ENCODE measurements at places on chromosomes 4 and X.

DNA sequence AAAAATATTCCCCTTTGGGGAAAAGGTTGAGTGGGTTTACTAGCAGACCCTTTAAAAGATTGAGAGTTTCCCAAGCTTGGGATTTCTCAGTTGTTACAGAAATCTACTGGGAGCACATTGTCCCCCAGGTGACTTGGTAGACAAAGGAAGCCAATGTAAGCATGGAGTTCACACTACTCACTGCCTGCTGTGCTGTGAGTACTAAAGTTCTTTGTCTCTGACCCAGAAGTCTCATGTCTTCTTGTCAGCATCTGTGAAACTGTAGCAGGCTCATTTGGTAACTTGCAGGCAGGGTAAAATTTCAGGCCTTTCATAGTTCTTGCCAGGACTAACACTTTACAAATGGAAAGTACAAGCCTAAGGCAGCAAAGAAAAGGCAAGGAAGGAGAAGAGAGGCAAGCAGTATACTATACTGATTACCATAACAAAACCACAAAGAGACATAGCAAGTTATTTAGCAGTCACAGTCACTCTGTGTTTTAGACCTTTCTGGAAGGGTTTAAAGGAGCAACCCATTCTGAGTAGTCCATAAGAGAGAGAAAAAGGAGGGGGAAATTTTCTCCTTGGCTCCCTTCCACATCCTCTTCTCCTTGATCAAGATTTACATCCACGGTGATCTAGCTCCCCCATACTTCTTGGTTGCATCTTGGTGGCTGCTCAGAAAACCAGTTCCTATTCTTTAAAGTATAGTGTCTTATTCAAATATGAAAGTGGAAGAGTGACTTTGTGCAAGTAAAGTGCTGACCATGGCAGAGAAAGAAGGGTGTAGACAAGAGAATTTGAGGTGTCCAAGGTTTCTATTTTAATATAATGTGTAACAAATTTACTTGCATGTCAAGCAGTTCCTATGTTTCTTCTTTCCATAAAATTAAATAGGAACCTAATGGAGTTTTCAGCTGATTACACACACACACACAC lies 160.0 kb upstream of the PDE5A start:
- DNase-seq, result no peak

DNA sequence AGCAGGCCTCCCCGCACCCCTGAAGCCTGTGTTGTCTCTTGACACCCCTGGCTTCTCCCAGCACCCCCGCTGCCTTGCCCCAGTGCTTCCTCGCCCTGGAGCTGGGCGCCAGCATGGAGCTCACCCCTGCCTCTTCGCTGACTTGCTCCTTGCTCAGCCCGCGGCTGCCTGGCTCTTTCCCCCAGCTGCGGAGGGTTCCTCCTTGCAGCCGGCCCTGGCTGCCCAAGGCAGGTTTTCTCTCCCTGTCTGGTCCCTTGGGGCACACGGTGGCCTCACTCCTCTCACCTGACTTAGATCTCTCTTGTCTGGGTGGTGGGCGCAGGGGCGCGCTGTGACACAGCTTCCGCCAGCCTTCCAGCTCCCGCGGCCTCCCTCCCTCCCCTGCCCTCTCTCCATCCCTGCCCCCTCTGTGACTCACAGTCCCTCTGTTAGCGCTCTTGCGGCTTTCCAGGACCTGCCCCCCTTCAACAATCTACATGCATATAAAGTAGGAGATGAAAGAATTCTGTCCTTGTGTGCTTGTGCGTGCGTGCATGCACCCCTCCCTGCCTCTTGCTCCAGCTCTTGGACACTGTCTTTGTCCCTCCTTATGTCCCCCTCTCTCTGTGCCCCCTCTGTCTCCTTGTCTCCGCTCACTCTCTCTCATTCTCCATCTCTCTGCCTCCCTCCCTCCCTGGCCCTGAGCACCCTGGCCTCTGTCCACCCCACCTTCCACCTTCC lies 2.2 kb downstream of the PLXNB3 start:
- peak; percentile 52 for DNase-seq

DNA sequence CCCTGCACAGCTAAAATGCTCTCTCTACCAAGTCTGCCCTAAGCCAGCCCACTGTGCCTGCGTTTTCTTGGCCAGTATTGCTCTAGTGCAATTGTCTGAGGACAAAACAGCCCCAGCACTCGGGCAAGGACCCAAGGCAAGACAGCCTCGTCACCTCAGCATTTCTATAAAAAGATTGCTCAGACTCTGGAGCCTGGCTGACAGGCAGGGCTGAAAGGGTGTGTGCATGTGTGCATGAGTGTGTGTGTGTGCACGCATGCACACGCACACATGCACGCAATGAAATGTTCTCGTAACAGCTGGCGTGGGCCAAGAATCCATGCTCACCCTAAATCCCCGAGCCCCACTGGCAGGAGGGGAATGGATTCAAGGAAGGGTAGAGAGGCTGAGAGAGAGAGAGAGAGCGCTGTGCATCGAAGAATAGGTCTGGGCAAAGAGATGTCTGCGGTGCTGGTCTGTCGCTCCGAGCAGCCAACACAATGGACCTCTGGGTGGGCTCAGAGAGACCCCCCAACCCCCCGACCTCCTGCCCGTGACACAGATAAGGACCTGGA lies 579.2 kb downstream of the BCOR start:
- no peak for DNase-seq

GRCh38 chr4:3483471-3483921 lies 20.4 kb downstream of the DOK7 start:
- no peak for DNase-seq

- DNase-seq, result no peak
Measured at GRCh38 chr4:43837604-43838003, 611.0 kb downstream of the KCTD8 start.

DNA sequence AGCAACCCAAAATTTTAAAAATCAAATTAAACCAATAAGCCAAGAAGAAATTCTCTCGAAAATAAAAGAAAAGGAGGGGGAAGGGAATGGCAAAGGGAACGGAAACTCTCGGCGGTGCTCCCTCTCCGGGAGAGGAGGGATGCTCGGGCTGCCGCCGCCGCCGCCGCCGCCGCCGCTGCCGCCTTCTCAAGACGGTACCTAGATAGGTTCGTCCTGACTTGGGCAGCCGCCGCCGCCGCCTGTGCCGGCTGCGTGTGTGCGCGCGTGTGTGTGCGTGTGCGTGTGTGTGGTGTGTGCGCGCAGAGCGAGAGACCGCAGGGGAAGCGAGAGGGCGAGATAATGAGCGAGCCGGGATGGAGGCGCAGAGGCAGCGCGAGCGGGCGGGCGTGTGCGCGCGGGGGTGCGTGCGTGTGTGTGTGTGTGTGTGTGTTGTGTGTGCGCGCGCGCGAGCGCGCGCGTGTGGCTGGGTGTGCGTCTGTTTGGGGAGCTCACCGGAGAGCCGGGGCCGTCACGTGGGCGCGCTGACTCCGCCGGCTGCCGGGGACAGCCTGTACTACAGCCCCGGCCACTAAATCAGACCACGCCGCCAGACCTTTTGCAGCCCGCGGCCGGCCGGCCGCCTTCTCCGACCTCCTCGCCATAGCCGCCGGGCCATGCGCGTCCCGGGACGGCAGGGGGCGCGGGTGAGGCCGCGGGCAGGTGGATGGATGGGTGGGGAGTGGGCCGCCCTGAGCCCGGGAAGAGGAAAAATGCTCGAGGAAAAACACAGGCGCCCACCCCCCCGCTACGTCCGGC lies 111.6 kb downstream of the DHX15 start:
- DNase-seq, result peak; percentile 64

DNA sequence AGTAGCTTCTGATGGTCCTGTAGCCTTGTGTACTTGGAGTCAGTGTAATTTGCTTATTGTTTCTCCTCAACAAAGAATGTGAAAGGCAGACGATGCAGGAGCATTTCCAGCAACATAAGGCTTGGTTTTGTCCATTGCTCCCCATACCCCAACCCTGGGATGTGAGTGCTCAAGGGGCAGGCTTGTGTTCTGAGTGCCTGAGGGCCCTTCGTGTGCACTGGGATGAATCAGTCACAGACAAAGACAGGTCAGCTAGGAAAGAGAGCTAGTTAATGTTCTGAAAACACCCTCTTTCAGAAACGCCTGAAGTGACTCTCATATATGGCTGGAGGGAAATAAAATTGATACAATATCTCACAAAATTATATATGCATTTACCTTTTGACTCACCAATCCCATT lies 59.1 kb downstream of the PRPS1 start:
- DNase-seq, result no peak

GRCh38 chr4:156313497-156313896 lies 359.8 kb upstream of the CTSO start:
- no peak for DNase-seq

DNA sequence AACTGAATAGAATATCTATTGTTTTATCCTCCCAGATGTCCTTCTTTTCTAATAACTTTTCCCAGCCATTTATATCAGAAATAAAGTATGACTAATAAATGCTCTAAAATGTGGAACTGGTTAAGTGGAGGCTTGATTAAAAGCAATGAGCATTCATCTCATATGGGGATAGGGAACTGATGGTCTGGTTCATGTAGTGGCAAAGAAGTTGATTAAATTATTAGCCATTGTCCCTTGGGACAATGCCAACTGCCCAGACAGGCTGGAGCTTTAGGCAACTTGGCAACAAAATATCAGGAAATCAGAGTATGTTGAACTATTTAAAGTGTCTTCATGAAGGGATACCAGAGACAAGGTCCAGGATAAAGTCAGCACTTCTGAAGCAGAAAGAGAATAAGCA lies 24.2 kb downstream of the TRO start:
- no peak for DNase-seq

DNA sequence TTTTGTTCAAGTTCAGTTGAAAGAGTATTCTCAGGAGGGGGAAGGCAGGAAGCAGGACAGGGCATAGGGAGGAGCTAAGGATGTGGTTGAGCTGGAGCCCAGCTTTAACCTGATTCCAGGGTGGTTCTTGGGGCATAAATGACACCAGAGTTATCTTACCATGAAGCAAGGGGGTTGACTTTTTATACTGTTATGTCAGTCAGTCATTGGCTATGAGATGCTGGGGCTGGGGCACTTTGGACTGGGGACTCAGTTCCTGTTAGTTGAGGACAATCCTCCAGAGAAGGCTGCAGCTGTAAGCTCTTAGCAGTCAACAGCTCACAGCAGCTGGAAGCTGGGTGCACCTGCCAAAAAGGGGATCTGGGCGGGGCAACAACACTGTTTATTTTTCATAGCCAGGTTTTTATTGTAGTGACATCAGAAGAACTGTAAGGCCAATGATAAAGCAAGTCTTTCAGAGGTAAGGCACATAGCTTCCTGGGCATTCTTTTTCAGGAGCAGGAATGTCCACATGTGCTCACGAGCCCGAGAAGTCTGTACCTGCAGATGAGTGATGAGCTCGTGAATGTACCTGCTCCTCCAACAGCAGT lies 78.5 kb downstream of the MID1IP1 start:
- DNase-seq, result no peak

DNA sequence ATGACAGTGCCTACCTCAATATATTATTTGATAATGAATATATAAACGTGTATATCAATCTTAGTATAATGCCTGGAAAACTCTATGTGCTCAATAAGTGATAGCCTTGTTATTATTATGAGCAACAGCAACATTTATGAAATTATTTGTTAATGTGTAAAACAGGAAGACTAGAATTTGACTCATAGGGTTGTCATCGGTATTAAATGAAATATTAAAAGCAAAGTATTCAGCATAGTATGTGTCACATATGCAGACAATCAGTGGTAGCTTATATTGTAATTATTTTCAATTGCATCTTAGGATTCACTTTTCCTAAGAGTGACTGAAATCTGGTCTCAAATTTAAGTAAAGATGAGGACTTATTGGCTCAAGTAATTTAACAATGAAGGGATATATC lies 24.6 kb downstream of the SPANXD start:
- no peak for DNase-seq

- DNase-seq, result no peak
Measured at GRCh38 chr4:35684755-35685154, 559.6 kb downstream of the ARAP2 start.

GRCh38 chrX:153435845-153436244 lies 10.0 kb downstream of the TREX2 start:
- DNase-seq, result no peak

- no peak for DNase-seq
Measured at GRCh38 chr4:42149004-42149403, 3.5 kb downstream of the BEND4 start.

- DNase-seq, result peak; percentile 35
Measured at GRCh38 chr4:25441519-25442117, 64.6 kb downstream of the ANAPC4 start.

GRCh38 chr4:143381189-143382118 lies 44.8 kb downstream of the GAB1 start:
- DNase-seq, result no peak

- DNase-seq, result peak; percentile 36
Measured at GRCh38 chrX:129932821-129933321, 26.9 kb downstream of the UTP14A start.

GRCh38 chrX:136754651-136755050 lies 26.1 kb downstream of the ARHGEF6 start:
- DNase-seq, result no peak

DNA sequence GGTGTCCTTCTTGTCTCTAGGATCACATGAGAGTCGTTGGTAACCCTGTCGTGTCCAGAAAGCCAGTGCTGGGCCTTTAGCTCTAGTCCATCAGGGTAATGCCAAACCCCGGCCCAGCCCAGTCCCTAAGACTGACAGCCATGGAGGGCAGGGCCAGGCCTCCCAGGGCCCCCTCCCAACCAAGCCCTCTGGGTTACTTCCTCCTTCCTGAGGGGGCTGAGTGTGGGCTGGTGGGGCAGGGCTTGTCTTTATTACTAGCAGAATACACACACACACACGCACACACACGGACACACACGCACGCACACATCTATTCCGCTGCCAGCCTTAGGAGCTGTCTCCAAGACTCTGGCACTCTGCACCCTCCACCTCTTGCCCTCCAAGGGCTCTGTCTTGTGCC lies 35.6 kb upstream of the CDKN2AIP start:
- no peak for DNase-seq

- DNase-seq, result no peak
Measured at GRCh38 chrX:149541521-149542047, 772 bp downstream of the EOLA1 start.

GRCh38 chrX:44742480-44743155 lies 101.2 kb upstream of the DUSP21 start:
- no peak for DNase-seq

DNA sequence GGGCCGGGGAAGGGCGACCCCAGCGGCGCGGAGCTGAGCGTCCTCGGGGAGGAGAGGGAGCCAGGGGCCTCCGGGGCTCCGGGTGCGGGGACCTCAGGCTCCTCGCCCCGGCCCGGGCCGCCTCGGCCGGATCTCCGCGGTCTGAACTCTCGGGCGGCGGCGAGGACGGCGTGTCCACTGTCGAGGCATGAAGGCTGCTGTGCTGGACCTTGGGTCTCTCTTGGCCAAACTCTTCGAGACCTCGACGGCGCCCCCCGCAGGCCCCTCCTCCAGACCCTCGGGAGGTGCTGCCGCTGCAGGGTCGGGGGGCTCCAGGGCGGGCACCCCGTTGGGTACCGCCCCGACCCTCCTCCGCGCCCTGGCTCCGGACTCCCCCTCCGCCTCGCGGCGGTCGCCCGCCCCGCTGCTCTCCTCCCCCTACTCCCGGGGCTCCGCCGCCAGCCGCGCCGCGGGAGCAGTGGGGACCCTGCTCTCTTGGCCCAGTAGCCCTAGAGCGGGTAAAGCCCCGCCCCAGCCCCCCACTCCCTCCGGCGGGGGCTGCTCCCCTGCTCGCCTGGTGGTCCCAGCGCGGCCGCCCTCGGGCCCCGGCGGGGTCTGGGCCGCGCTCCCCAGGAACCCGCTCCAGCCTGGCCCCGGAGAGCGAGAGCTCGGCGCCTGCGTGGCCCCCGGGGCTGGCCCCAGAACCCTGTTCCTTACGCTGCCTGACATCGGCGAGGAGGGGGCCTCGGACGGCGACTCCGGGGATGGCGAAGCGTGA lies 564 bp downstream of the FAM149A start:
- peak; percentile 16 for DNase-seq

- DNase-seq, result no peak
Measured at GRCh38 chr4:62528874-62529273, 1328.7 kb downstream of the ADGRL3 start.

All from activated T-cell treated with anti-CD3 and anti-CD28 coated beads, Interleukin-2, amount 50 U/mL, for 48 hours (primary cell).